Activated CD8-positive, alpha-beta memory T cell treated with anti-CD3 and anti-CD28 coated beads, Interleukin-2, amount 10 ng/mL, durations not matched to agents 7 days and 5 days (primary cell): ENCODE measurements at places on chromosomes 4 and X. TPM values are rescaled to one million over a fixed set of nuclear protein-coding genes. Genes with fewer than 3 reads are reported as not detected.

The F8A3 gene
- total RNA-seq, result 10.5 TPM

The ERVMER34-1 gene
- total RNA-seq, result not detected

The PDHA1 gene
- 180 TPM for total RNA-seq

The GDPD2 gene
- total RNA-seq, result 0.26 TPM

DNA sequence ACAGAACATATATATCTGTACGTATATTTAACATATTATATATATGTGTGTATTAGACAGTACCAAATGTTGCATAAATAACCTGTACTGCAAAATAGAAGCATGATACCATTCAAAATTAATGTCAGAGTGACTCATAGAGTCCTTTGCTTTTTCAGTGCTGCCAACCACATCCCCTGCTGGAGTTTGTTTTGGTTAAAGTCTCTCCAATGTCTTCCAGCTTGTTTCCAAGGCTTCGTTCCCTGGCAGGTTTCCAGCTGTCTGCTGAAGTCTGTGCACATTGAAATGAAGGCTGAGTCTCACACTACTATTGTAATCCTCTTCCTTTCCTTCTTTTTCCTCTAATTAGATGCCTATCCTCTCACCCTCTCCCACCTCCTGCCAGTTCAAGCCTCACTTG, 14.9 kb downstream of the NRK start:
- no peaks in the 10 kb centered on the region for H3K27me3 ChIP-seq
- H3K36me3 ChIP-seq, result no peaks in the 10 kb centered on the region
- no peak overlapping the region for H3K27ac ChIP-seq
- H3K4me1 ChIP-seq, result no peaks in the 10 kb centered on the region
- H3K4me3 ChIP-seq, result no peak overlapping the region

GRCh38 chr4:6017030-6017429, 1.2 kb downstream of the C4orf50 start:
- H3K36me3 ChIP-seq, result no peaks in the 10 kb centered on the region
- H3K27me3 ChIP-seq, result no peaks in the 10 kb centered on the region
- no peak for DNase-seq
- no peak overlapping the region for H3K27ac ChIP-seq

- H3K4me1 ChIP-seq, result no peaks in the 10 kb centered on the region
- H3K4me3 ChIP-seq, result no peak overlapping the region
- H3K36me3 ChIP-seq, result no peaks in the 10 kb centered on the region
- no peak for DNase-seq
These were observed 92.5 kb upstream of the PAGE3 start for GRCh38 chrX:55357236-55357635.

GRCh38 chrX:9847071-9847470, 60.8 kb downstream of the SHROOM2 start:
- H3K4me1 ChIP-seq, result no peaks in the 10 kb centered on the region
- H3K4me3 ChIP-seq, result no peak overlapping the region
- no peak for DNase-seq
- no peaks in the 10 kb centered on the region for H3K36me3 ChIP-seq
- H3K27me3 ChIP-seq, result peaks cover 10% of the 10 kb centered on the region

DNA sequence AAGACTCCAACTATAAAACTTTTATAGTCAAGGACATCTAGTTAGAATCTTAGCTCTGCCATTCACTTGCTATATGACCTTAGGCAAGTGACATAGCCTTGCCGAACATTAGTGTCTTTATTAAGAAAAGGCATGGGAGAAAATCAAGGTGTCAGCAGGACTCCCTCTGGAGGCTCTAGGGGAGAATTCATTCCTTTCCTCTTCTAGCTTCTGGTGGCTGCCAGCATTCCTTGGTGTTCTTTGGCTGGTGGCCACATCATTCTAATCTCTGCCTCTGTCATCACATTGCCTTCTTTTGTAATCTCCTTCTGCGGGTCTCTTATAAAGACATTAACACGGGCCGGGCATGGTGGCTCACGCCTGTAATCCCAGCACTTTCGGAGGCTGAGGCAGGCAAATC, 99.8 kb downstream of the PPP1R2C start:
- no peaks in the 10 kb centered on the region for H3K36me3 ChIP-seq
- H3K4me1 ChIP-seq, result no peaks in the 10 kb centered on the region
- no peak for DNase-seq
- no peaks in the 10 kb centered on the region for H3K27me3 ChIP-seq
- H3K27ac ChIP-seq, result no peak overlapping the region

- no peak overlapping the region for H3K27ac ChIP-seq
- H3K4me3 ChIP-seq, result no peak overlapping the region
- no peaks in the 10 kb centered on the region for H3K36me3 ChIP-seq
- peaks cover 21% of the 10 kb centered on the region for H3K27me3 ChIP-seq
- DNase-seq, result no peak
- no peaks in the 10 kb centered on the region for H3K4me1 ChIP-seq
These were observed 53.0 kb upstream of the SHISA3 start for GRCh38 chr4:42344309-42344708.
